Natural killer cell (primary cell): ENCODE measurements at places on chromosomes 13 and 19.

- H3K36me3 ChIP-seq: no peaks in the 10 kb centered on the region
- no peak overlapping the region for H3K27ac ChIP-seq
- no peaks in the 10 kb centered on the region for H3K27me3 ChIP-seq
- no peak for DNase-seq
- H3K4me1 ChIP-seq: no peaks in the 10 kb centered on the region
Measured at GRCh38 chr13:93017493-93018112, 209.0 kb upstream of the GPC6 start.

DNA sequence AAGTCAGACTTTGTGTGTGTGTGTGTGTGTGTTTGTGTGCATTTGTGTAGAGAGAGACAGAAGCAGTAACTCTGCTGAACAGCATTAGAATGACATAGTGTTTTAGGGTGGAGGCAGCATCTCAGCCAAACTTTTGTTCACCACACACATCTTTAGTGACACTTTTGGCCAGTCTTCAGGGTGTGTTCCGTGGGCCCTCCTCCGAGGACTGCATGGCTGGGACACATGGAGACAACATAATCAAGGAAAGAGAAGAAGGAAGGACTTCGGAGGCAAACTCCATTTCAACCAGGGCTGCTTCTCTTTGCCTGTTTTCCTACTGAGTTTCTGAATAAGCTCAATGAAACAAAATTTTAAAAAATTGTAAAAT is 205.1 kb downstream of the LHFPL6 start:
- DNase-seq: no peak
- H3K27ac ChIP-seq: no peak overlapping the region
- no peaks in the 10 kb centered on the region for H3K36me3 ChIP-seq

- DNase-seq: no peak
- H3K4me3 ChIP-seq: no peak overlapping the region
- H3K27ac ChIP-seq: no peak overlapping the region
- H3K27me3 ChIP-seq: no peaks in the 10 kb centered on the region
- H3K4me1 ChIP-seq: peaks cover 15% of the 10 kb centered on the region
- H3K36me3 ChIP-seq: no peaks in the 10 kb centered on the region
Measured at GRCh38 chr19:43433689-43434088, 19.0 kb downstream of the TEX101 start.

GRCh38 chr13:98415326-98416070 is 161.4 kb downstream of the STK24 start:
- H3K36me3 ChIP-seq: no peaks in the 10 kb centered on the region
- no peak overlapping the region for H3K27ac ChIP-seq
- H3K4me1 ChIP-seq: no peaks in the 10 kb centered on the region
- no peak overlapping the region for H3K4me3 ChIP-seq
- peaks cover 2% of the 10 kb centered on the region for H3K27me3 ChIP-seq
